Activated CD8-positive, alpha-beta T cell treated with anti-CD3 and anti-CD28 coated beads for 36 hours (primary cell): ENCODE measurements at places on chromosomes 1 and 21.

DNA sequence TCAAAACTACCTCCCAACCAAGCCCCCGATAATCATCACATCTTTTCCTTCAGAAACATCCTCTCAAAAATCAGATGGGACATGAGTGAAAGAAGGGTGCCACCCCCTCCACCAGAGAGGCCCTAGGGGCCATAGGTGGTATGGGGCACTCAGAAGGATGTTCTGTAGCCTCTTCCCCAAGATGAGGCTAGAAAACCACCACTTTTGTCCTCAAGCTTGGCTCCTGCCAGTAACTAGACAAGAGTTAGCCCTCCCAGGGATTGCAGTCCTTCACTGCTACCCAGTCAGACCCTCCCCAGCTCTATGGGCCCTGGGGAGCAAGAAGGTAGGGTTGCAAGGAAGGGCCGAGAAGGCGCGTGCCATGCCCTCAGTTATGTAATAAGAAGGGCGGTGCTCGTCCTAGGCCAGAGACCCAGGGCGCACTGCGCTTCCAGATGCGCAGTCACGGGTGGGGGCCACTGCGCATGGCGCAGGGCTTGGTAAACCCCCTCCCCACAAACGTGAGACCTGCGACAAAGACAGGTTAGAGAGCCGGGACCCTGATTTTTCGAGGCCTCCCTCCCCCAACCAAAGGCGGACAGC, 69.7 kb downstream of the CD46 start:
- no peak for DNase-seq

- DNase-seq, result no peak
These were observed 173.1 kb upstream of the GALNT2 start for GRCh38 chr1:229893762-229894444.

GRCh38 chr1:5933676-5934057, 58.6 kb downstream of the NPHP4 start:
- DNase-seq, result no peak

DNA sequence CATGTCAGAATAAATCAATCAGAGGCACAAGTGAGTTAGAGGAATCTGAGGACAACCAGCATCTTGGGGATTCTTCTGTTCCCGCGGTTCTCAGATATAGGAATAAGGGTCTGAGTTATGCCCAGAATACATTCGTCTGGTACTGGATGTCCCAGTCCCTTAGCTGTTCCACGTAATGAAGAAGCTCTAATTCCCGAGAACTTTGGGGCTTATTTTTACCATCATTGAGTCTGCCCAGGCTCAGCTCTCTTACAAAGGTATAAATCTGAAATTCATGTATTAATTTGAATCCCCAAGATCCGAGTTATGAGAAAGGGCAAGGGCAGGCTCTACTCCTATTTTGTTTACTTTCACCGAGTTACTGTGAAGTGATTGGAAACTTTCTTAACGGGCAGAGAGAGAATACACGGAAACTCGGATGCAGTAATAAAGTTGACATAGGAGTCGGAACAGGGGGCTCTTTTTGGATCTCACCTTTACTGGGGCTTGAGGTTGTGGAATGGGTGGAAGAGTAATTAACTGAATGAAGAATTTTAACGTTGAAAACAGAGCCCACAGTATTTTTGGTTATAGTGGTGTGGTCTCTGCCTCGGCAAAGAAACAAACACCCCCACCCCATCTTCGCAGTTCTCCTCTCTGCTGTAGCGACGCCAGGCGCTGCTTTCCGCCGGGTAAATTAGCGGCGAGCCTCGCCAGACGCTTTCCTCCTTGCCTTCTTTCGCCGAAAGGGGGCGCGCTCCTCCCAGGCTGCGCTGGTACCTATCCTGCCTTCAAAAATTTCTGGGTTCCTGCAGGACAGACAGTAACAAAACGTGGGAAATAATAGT, 7.1 kb downstream of the PRRX1 start:
- peak; percentile 58 for DNase-seq

- DNase-seq, result no peak
These were observed 11.8 kb downstream of the NHLH2 start for GRCh38 chr1:115829023-115829674.

GRCh38 chr1:25993197-25993951, 4.5 kb downstream of the PAFAH2 start:
- DNase-seq, result no peak

DNA sequence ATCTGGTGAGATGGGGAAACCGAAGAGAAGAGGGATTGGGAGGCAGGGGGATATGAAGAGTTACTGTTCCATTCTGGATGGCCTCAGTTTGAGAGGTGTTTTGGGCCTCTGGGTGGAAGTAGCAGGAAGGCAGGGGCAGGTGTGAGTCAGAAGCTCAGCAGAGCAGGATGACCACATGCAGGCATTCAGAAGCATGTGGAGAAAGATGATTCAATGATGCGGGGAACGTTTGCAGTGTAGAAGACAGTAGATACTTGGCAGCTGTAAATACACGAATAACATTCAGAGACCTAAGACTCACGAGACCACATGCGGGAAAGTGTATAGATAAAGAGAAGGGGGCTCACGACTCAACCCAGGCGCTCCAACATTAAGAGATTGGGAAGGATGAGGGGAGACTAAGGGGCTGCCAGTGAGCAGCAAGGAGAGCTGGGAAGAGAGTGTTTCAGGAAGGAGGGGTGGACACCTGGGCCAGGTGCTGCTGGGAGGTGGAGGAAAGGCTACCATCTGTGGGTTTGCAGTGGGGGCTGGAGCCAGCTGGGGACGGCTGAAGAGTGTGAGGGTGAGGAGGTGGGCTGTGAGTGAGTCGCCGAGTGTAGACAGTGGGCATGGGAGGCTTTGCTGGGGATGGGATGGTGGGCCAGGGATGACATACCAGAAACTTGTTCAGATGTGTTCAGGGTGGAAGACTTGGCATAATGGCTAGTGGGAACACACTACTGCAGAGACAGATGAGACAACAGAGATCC, 5.8 kb upstream of the EPS8L3 start:
- DNase-seq, result no peak

- DNase-seq, result no peak
These were observed 78.9 kb downstream of the UBE2U start for GRCh38 chr1:64282351-64282750.

GRCh38 chr1:152519851-152520250, 5.6 kb downstream of the CRCT1 start:
- no peak for DNase-seq

GRCh38 chr1:5448486-5448885, 543.7 kb downstream of the NPHP4 start:
- peak; percentile 49 for DNase-seq

GRCh38 chr1:67945733-67946374, 104.6 kb downstream of the DIRAS3 start:
- DNase-seq, result no peak

- DNase-seq, result no peak
These were observed 52.2 kb downstream of the MEF2D start for GRCh38 chr1:156448134-156448967.

GRCh38 chr1:1543706-1544099, 3.3 kb upstream of the TMEM240 start:
- DNase-seq, result no peak

DNA sequence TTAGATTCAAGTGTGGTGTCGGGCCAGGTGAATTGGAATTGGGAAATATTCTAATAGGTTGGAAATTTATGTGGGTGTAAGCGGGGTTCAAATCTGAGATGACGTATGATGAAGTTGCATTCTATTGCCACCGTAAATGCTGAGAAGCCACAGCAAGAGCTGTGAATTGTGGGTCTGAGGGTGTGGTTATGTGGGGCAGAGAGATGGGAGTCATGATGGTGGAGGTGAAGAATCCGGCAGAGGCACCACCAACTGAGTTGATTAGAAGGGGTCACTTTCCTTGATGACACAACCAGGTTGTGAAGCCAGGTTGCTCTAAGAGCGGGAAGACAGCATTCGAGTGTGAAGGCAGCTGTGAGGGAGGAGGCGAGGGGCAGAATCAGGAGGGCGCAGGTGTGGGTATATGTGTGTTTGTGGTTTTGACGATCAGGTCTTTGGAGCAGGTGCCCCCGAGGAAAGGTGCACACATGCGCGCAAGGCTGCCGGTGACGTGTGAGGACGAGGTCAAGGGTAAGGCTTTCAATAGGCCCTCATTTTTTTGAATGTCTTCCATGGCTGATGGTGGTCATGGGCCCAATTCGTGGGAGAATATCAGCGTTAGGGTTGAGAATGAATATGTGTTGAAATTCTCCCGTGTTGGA, 18.7 kb downstream of the LRRC3 start:
- no peak for DNase-seq

- DNase-seq, result no peak
These were observed 48.7 kb upstream of the TNR start for GRCh38 chr1:175792136-175792535.

DNA sequence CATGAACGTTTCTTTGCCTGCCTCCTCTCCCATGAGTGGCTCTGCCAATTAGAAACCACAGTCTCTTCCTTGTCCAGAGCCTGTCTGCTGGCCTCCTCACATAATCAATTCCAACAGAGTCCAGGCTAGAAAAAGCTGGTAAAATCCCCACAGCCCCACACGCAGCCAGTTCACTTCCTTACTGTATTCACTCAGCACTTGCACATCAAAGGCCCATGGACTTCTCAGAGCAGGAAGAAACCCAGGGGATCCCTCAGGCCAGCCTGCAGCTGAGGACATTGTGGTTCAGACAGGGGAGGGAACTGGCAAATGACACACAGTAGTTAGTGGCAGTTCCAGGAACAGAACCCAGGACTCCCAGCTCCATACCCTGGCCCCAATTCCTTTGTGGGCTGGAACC, 171.6 kb upstream of the EDN2 start:
- no peak for DNase-seq

- no peak for DNase-seq
These were observed 3.0 kb downstream of the USP1 start for GRCh38 chr1:62439652-62440371.

- peak; percentile 2 for DNase-seq
These were observed 6.8 kb upstream of the SLC22A15 start for GRCh38 chr1:115969509-115969908.

DNA sequence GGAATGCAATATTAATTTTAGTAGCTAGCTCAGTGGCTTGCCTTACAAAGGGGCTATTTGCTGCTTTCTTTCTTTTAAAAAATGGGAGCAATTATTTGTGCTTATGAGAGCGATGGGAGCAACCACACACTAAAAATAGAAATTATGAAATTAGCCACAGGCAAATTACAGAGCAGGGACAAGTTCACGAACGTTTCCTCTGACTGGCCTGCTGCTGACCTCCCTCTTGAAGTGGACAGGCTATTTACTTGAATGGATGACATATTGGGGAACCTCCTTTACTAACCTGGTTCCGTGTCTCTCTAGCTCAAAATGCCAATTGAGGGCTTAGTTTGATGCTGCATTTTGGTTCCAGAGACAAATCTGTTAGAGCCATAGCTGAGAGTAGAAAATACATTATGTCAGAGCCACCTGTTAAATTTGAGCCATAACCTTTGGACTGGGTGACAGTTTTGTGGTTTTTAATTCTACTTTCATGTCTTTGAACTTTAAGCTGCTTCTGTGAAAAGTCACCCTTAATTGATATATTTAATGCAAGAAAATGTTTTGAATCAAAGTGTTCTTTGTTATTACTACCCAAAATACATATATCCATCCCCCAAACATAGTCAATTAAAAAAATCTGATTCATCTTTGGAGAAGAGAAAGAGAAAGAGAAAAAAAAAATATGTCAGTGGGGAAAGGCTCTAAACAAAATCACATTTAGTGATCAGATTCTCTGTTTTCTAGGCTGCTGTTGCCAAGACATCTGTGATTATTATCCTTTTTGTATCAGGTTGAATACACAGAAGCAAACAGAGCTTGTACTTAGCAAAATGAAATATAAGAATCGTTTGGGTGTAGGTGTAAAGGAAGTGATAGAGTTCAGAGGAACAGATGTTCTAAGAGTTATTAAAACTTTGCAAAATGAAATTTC, 351.9 kb downstream of the ADGRL2 start:
- no peak for DNase-seq

- DNase-seq, result no peak
These were observed 73.3 kb upstream of the TINAGL1 start for GRCh38 chr1:31502926-31503511.

DNA sequence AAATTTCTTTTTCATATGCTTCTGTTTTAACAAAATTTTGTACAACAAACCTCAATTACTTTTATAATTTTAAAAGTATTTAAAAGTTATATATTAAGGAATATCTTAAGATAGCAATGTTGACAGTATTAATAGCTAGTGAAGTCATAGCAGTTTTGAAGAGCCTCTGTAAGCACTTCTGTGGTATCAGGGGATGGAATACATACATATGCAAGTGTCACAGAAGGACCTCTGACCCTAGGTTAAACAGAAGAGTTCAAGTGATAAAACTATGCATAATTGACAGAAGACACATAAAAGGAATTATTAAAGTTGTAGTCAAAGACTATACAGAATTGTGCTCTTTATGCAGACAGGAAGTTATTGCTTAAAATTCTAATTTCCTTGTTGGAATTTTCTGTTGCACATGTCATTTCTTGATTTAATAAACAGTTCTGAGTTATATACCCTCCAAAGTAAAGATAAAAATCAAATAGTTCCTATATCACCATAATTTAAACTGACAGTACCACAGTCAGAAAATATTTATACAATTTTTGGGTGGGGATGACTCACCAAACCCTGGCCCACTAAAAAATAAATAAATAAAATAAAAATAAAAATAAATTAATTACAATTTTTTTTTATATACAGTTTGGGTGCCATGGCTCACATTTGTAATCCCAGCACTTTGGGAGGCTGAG, 27.1 kb downstream of the IPP start:
- no peak for DNase-seq

- no peak for DNase-seq
These were observed 8.7 kb downstream of the ETS2 start for GRCh38 chr21:38814126-38815059.

- DNase-seq, result no peak
These were observed 72.6 kb upstream of the TRABD2B start for GRCh38 chr1:48069662-48070395.

- no peak for DNase-seq
These were observed 46.0 kb downstream of the CEP350 start for GRCh38 chr1:180000575-180000974.

- no peak for DNase-seq
These were observed 33.8 kb upstream of the ID3 start for GRCh38 chr1:23593042-23593521.

DNA sequence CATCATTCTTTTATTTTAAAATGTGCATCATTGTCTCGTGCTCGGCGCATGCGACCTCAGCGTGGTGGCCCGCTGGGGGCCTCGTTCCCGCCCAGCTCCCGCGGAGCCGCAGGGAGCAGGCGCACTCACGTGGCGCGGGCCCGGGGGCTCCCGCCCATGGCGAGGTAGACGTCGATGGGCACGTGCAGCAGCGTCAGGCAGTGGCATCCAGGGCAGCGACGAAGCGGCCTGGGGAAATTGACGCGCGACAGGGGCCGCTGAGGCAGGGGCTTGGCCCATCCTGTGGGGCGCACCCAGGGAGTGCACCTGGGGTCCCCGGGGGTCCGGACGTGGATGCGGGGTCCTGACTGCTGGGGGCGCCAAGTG, 994 bp downstream of the FAM229A start:
- DNase-seq, result no peak

GRCh38 chr1:180952657-180953013, 39.9 kb downstream of the KIAA1614 start:
- no peak for DNase-seq

DNA sequence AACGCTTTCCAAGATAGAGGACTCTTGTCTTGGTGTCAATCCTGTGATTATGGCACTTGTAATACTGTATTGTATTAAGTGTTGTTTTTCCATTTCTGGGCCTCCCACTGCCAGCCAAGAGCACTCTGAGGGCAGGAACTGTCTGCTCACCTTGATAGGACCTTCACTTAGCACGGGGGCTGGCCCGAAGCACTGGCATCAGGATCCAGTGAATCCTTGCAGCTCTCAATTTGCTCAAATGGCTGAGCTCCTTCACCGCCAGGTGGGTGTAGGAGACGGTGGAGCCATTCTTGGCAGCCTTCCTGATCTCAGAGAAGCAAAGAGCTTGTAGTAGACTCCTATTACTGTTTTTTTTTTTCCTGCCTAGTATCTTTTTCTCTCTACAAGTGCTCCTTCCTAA, 17.7 kb downstream of the MECR start:
- DNase-seq, result no peak
